ENCODE measurements at places on chromosomes 16 and 17.

DNA sequence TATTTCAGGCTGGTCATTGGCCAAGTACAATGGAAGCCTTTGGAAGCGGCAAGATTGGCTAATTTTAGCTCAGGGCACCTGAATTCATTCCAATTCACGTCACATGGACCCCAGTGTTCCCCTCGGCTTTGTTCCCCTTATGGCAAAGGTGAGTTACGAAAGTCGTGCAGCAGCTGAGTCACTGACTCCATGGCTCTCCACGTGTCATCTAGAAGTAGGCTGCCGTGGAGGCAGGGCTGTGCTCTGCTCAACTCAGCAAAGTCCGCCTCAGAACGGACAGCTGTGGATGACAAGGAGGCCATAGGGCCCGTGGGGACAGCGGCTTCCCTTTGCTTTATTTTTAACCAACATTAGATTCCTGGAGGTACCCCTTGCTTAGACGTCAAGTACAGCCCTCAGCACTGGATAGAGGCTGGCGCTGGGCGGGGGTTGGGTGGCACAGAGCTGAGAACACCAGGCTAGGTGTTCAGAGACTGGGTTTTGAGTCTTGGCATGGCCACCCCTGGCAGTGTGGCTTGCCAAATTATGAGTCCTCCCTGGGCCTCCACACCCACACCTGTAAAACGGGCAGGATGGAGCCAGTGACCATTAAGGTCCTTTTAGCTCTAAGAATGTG is 23.6 kb downstream of the ADAD2 start:
- no peak for DNase-seq

GRCh38 chr17:68441070-68441770 is 16.1 kb downstream of the WIPI1 start:
- DNase-seq = peak; percentile 30

DNA sequence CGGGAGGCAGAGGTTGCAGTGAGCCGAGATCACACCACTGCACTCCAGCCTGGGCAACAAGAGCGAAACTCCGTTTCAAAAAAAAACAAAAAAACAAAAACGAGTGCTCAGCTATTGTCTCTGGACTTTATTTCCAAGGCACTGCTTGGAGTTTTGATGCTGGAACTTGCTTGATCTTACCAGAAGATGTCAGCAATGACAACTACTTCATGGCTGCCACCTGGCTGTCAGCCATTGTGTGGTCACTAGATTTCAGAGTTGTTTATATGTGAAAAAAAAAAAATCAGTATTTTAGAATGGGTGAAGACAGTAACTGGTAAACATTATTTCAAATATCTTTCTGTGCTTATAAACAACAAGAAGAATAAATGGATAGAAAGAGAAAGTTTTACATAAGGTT is 26.3 kb upstream of the OR4D1 start:
- peak; percentile 22 for DNase-seq

DNA sequence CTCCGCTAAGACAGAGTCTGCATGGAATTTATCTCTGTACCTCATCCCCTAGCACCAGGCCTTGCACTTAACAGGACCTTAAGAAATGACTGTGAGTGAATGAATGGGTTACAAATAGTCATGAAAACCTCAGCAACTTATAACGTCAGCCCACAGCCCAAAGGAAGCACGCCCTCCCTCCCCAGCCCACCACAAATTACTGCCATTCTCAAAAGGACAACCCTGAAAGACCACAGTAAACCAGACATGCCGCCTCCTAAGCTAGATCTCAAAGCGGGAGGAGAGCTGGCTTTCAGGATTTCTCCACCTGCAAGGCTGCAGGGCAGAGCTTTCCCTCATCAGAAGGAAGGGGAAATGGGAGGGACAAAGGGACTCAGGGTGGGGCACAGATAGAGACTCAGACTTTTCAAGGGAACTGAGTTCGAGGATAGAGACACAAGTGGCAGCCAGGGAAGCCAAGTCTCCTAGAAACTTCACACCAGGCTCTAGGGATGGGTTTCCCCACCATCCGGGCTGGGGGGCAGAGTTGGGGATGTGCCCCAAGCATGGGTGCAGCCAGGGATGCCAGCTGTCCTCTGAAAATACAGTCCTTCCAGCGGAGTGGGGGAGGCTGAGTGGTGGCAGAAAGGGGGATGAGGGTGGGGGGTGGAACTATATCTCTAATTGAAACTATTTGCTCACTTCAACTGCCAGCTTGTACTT is 56.7 kb downstream of the PLXDC1 start:
- no peak for DNase-seq

DNA sequence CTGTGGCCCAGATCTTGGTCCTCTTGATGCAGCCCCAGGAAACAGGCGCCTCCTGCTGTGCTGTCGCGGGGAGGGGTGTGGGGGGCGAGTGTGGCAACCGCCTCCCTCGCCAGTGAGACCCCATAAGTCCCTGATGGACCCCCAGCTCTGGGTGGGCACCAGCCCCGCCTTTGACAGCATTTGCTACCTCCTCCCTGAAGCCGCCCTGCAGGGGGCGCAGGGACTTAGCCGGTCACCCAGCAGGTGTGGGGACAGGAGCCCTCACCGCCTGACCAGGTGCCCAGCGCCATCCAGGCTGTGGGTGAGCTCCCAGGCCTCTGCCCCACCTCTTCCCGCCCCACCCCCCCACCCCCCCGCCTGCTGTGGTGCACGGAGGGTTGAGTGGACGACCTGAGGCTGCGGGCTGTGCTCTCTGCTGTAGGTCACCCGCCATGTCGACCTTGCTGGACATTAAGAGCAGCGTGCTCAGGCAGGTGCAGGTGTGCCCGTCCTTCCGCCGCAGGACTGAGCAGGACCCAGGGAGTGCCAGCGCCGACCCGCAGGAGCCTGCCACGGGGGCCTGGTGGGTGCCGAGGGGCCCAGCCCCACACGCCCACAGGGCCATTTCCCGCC is 4.8 kb downstream of the BAIAP3 start:
- DNase-seq = peak; percentile 67

GRCh38 chr17:78141437-78142118 is 4.6 kb upstream of the C17orf99 start:
- DNase-seq = no peak

- peak; percentile 40 for DNase-seq
Observed at GRCh38 chr16:11627822-11628457, 40.3 kb upstream of the SNN start.

DNA sequence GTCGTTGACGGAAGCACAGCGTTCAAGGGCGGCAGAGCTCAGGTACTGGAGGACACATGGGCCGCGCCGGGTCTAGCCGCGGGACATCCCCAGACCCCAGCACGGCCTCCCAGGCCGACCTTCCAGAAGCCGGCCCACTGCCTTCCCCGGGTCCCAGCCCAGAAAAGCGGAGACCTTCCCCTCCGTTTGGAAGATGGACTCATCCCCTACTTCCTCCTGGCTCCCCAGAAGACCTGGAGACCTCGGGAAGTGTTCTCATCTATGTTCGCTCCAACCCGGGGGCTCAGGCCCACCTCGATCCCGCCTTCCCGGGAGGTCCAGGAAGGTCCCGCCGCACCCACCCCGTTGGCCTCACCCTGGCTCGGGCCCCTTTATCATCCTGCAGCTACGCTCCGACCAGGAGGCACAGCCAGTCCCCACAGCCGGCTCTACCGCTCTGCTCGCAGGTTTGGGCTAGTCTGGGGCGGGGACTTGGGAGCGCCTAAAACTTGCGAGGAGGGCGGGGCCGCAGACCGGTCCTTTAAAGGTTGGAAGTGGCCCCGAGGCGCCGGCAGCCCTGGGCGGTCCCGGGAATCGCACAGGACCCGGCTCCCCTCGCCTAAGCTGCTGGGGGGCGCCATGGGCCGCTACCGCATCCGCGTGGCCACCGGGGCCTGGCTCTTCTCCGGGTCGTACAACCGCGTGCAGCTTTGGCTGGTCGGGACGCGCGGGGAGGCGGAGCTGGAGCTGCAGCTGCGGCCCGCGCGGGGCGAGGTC is at the start of gene ALOX12:
Gene ALOX12 (plus strand): TSS at position 550 of the 756 bp plus-strand sequence. CDS start 69 bp downstream, at position 619.
- no peak for DNase-seq

GRCh38 chr17:2980211-2980903 is 83.0 kb downstream of the OR1D5 start:
- DNase-seq = no peak

DNA sequence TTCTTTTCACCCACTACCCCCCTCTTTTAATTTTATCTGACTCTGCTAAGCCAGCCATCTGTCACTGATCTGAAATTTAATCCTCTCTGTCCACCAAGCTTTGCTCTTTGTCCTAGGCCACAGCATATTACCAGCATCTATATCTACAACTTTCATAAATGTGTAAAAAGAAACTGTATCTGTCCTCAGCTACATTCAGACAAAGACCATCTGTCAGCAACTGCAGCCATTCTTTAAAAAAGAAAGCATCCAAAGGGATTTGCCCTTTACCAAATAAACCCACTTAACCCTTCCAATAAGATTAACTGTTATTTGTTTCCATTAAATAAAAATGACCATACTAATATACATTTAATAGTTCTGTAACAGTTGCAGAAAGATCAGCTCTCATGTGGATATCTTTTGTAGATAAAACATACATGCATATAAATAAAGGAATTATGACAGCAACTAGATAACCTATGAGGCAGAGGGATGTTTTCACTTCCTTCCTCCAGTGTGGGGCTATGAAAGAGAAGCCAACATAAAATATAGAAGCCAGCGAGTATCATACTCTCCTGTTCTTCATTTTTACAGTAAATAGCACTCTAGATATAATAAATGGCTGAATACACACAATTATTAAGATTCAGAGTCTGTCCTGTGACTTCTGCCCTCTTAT is 602.5 kb upstream of the SALL1 start:
- DNase-seq = no peak

DNA sequence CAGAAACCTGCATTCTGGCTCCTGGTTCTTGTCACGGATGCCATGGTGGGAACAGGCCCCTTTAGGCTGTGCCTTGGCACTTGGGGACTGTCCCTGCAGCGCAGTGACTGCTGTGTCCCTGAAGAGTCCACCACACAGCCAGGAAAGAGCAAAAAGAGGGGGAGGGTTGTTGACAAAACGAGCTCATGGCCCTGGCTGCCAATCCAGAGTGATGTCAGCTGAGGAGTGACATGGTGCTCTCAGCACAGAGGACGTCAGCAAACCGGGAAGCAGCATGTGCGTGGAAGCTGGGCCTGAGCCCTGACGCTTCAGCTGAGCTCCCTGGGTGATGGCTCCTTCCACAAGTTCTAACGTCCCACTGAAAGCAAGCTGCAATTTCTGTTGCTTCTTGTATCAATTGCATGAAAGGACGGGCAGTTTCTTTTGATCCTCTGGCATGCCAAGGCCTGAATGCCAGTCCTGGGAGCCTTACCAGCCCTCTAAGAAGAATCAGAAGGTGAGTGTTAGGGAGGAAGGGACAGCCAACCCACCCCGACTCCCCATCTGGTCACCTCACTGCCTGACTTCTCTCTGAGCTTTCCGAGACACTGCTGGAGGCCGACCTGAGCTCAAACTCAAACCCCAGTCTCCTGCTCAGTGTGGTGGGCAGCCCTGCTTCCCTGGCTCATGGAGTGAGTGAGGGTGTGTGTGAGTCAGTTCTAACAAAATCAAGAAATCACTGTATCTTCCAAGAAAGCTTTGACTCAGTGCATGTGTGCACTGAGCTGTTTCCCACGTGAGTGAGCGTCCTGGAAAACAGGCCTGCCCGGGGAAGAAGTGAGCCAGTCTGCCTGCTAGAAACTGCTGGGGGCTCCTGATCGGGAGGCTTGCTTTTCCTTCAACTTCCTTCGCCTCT is 14.7 kb upstream of the WNT3 start:
- DNase-seq = no peak

DNA sequence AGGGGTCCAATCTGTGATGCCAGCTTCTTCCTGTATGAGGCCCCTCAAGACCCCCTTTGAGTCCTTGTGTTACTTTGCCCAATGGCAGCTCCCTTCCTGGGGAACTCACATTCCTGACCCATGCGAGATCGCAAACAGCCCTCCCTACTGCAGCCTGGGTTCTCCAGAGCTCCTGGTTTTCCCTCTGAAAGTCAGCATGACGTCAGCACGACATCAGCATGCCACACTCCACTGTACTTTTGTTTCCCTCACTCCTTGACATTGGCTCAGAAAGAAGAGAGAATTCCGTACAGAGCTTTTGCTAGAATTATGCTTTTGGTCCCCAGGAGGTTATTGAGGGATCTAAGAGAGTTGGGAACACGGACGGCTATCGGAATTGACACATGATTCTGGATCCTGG is 168.1 kb upstream of the PIRT start:
- DNase-seq = no peak

GRCh38 chr16:54340531-54340930 is 53.9 kb upstream of the IRX3 start:
- DNase-seq = no peak

- DNase-seq = no peak
Observed at GRCh38 chr16:53999841-54000240, 286.7 kb downstream of the IRX3 start.

DNA sequence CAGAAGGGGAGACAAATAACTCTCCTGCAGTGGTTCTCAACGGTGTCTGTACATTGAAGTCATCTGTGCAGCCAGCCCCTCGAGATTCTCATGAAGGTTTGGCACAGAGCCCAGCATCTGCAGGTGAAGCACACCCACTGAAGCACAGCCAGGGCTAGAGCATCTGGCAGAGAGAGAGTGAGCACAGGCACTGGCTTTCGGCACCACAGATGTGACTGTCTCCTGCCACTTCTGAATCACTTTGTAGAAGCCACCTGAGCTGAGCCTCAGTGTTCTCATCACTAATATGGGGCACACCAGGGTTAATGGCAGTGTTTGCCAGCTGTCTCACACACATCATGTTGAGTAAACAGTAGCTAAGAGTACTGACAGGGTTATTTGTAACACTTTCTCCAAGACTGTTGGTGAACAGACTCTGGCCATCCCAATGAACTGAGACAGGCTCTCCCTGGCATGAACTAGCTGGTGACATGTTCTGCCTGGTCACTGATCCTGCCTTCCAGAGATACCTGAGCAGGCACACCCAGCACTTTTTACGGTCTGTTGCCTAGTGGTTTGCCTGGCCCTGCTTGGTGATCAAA is 10.9 kb downstream of the HSPB9 start:
- no peak for DNase-seq

GRCh38 chr16:87363771-87364455 is 19.7 kb downstream of the FBXO31 start:
- peak; percentile 63 for DNase-seq

DNA sequence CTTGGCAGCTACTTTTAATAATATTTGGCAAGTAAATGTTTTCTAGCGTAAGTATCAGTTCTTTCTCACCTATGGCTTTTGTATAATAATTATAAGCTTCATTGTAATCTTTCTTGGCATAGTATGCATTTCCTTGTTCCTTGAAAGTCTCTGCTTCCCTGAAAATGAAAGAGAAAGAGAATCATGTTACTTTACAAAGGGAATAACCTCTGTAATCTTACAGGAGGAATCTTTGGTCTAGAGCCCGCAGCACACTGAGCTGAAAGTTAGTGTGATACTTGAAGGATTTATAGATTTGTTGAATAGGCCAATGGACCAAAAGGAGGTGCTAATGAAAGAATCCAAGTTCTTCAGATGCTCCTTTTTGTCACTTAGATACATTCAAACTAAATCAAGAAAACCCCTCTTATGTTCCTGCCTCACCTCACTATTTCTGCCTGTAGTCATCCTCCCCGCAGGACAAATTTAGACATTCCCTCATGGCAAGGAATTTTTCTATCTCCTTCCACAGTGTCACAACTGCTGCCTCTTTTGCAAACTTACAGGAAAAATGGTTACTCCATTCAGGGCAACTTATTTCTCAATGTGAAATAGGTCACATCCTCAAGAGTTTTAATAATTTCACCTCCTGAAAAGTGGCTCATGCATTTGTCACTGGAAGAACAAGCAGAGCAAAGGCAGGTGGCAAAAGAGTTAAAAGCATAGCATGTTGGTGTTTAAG is 16.7 kb downstream of the DNAJC7 start:
- no peak for DNase-seq

Data from K562 (cell line).